ENCODE measurements at places on chromosomes 4 and X. TPM values are rescaled to one million over a fixed set of nuclear protein-coding genes. Genes with fewer than 3 reads are reported as not detected.

Gene SASH3
- polyA plus RNA-seq = 0.09 TPM

Gene GPC3
- 0.08 TPM for polyA plus RNA-seq

Gene MAGEA12
- not detected for polyA plus RNA-seq

Gene SFRP2
- polyA plus RNA-seq = not detected

Gene IL3RA
- not detected for polyA plus RNA-seq

Gene SYNPO2
- polyA plus RNA-seq = 0.77 TPM

Gene POLN
- 0.45 TPM for polyA plus RNA-seq

Gene FSTL5
- polyA plus RNA-seq = not detected

Gene ARX
- polyA plus RNA-seq = not detected

Gene SMAD1
- polyA plus RNA-seq = 33.5 TPM

Gene CXCL11
- 1.4 TPM for polyA plus RNA-seq

Gene MAGEB18
- polyA plus RNA-seq = not detected

Gene OTC
- polyA plus RNA-seq = not detected

Gene SRPX2
- 3.9 TPM for polyA plus RNA-seq

Gene MID2
- 9.6 TPM for polyA plus RNA-seq

Gene OTUD5
- 40.3 TPM for polyA plus RNA-seq

Gene C4orf54
- polyA plus RNA-seq = not detected

Gene QDPR
- 65.6 TPM for polyA plus RNA-seq

Gene IGSF1
- polyA plus RNA-seq = not detected

Gene CSAG3
- not detected for polyA plus RNA-seq

Gene HSD17B13
- not detected for polyA plus RNA-seq

Gene MAGEA9B
- not detected for polyA plus RNA-seq

Gene SLC10A4
- not detected for polyA plus RNA-seq

Gene TMEM35A
- polyA plus RNA-seq = not detected

Gene SSX4
- polyA plus RNA-seq = not detected

Gene PRPS1
- polyA plus RNA-seq = 39.5 TPM

Data from keratinocyte (primary cell).